ENCODE measurements at places on chromosomes 11 and 22.

DNA sequence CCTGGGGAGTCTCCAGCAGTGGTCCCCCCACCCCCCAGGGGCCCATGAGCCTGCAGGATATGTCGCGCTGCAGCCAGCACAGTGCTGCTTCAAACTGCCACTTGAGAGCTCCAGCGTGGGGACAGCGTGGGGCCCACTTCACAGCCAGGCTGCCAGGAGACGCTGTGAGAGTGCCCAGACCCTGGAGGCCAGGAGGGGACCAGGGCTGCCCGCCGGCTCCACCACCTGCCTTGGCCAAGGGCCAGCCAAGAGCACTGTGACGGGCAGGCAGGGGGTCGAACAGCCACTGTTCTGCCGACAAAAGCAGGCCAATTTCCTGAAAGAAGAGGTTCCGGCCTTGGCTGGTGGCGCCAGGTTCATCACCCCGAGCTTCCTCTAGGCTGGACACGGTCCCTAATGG is 60.2 kb downstream of the FLRT1 start:
- DNase-seq = peak; percentile 11

DNA sequence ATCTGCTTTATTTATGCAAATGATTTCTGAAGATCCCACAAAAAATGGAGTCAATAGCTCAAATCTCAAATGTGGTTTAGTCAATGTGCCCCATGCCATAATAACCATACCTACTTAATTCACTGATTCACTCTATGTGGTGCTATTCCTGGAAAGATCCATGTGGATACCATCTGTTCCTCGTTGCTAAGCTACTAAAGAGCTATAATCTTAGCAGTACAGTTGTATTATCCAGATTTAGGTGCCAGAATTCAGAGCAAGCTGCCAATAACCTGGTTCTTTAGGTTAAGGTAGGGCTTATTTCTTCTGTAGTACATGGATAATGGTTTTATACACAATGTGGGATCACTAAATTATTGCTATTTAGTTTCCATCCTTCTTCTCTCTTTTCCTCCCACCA is 974.7 kb upstream of the CCDC90B start:
- DNase-seq = no peak

DNA sequence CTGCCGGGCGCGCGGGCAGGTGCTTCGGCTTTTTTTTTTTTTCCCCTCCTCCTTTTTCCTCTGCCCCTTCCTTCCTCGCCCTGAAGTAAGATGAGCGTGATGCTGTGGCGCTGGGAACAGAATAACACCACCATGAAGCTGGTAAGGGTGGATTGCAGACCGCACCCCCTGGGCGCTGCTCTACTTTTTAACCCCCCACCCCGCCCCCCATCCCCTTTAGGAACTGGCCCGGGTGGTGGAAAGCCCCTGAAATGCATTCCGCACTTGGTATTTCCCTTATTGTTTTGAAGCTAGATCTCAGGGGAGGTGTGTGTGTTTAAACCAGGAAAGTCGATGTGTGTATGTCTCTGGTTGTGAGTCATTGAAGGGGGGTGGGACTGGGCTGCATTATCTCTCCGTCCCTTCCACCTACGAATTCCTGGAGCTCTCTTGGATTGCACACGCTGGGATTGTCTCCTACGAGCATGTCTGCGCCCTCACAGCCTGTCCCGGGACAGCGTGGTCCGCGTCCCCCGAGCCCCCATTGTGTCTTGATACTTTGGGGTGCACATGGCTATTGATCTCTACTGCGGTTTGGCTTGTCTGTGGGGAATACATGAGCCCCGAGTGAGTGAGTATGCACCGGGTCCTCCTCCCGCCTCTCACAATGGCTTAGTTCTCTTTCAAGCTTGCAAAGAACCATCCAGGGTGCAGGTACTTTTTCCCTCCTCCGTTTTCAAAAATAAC is 64.9 kb downstream of the NAV2 start:
- DNase-seq = no peak

- no peak for DNase-seq
Measured at GRCh38 chr11:18501629-18502028, 25.1 kb downstream of the TSG101 start.

DNA sequence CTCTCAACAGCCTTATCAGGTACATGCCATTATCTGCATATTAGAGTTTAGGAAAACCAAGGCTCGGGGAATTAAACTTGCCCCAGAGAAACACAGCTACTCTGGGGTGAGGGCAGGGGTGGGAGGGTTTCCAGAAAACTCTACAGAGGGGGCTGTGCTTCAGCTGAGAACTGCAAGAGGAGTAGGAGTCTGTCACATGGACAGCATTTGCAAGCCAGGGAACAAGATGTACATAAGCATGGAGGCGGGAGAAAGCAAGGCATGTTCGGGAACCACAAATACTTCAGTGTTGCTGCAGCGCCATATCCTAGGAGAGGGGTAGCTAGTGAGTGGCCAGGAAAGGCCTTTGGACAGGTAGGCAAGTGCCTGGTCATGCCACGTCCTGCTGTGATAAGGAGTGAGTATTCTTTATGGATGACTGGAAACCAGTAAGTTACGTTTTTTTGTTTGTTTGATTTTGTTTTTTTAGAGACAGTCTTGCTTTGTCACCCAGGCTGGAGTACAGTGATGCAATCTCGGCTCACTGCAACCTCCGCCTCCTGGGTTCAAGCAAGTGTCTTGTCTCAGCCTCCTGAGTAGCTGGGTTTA is 57.2 kb downstream of the GRAMD1B start:
- DNase-seq = no peak

DNA sequence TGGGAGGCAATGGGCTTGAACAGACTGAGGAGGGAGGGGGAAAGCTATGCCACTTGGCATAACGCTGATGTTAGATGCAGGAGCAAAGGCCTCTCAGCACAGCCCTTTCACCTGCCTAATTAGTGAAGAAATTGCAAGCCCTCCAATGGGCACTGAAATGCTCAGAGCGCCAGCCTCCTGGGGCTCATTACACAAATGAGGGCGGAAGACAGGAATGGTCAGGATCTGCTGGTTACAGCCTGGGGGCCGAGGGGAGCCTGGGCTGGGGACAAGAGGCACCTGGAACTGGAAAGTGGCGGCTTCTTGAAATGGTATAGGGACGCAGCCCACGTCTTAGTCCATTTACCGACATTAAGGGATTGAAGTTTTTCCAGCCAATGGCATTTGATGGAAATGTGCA is 50.2 kb upstream of the PLET1 start:
- no peak for DNase-seq

DNA sequence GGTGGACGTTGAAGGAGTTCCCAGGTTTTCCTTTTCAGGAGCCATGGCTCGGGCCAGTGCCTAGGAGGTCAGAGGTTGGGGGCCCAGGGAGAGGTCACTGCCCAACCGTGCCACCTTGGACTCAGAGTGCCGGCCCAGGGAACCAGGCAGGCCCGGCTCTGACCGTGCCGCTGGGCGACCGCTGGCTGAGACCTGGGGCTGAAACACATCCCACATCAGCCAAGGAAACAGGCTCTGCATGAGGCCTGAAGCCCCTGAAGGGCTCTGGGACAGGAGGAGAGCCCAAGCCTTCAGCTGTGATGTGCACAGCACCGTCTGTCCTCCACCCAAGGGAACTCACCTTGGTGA is 21.9 kb upstream of the RTN4R start:
- no peak for DNase-seq

DNA sequence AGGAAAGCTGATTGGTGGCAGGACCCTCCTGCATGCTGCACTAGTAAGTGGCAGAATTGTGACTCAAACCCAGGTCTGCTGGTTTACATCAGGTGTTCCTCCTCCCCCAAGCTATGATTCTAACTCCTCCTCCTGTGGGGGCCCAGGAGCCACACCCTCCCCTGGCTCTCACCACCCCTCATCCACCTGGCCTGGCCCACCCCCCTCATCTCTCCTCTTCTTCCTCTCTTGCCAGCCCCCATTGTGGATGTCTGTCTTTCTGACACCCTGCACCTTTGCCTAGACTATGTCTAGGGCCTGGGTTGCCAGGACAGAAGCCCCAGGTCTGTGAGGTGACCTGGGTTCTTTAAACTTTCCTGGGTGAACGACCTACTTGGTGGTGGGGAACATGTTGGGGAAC is 59.9 kb downstream of the GRIK4 start:
- DNase-seq = no peak

- DNase-seq = no peak
Measured at GRCh38 chr22:48647606-48648515, 1179.8 kb downstream of the BRD1 start.

GRCh38 chr11:58654908-58655296 is 32.4 kb downstream of the CNTF start:
- DNase-seq = no peak

GRCh38 chr11:100827934-100828661 is 141.0 kb downstream of the ARHGAP42 start:
- no peak for DNase-seq

DNA sequence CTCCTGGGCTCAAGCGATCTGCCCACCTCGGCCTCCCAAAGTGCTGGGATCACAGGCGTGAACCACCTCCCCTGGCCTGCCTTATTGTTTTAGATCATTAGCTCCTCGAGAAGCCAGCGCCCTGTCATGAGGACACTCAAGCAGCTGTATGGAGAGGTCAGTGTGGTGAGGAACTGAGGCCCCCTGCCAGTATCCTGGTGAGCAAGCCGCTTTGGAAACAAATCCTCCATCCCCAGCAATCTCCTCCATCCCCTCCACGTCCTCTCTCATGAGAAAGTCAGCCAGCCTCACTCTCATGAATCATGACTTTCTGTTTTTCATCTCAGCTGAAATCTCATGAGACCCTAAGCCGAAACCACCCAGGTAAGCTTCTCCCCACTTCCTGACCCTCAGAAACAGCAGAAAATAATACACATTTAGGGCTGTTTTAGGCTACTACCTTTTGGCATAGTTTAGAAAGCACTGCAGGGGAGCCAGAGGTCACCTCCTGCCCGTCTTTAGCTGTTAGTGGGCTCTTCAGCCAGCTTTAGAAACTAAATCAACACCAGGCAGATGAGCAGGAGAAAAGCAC is 56.0 kb downstream of the CTTN start:
- DNase-seq = no peak

- DNase-seq = no peak
Measured at GRCh38 chr22:16717699-16718558, 107.3 kb downstream of the XKR3 start.

- DNase-seq = no peak
Measured at GRCh38 chr22:23409976-23410375, 170.1 kb downstream of the IGLL1 start.

- no peak for DNase-seq
Measured at GRCh38 chr22:50439871-50440331, 34.9 kb downstream of the SBF1 start.

DNA sequence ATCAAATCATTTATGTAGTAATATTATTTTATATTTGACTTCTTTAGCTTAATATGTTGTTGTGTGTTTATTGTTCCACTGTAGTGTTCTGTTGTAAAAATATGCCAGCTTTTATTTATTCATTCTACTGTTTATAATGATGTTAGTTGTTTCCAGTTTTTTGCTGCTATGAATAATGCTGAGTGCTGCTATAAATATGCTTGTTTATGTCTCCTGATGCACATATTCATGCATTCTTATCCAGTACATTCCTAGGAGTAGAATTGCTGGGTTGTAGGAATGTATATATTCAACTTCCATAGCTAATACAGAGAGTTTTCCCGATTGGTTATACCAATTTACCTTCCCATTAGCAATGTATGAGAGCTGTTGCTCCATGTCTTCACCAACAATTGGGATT is 33.5 kb upstream of the RAB30 start:
- DNase-seq = no peak

DNA sequence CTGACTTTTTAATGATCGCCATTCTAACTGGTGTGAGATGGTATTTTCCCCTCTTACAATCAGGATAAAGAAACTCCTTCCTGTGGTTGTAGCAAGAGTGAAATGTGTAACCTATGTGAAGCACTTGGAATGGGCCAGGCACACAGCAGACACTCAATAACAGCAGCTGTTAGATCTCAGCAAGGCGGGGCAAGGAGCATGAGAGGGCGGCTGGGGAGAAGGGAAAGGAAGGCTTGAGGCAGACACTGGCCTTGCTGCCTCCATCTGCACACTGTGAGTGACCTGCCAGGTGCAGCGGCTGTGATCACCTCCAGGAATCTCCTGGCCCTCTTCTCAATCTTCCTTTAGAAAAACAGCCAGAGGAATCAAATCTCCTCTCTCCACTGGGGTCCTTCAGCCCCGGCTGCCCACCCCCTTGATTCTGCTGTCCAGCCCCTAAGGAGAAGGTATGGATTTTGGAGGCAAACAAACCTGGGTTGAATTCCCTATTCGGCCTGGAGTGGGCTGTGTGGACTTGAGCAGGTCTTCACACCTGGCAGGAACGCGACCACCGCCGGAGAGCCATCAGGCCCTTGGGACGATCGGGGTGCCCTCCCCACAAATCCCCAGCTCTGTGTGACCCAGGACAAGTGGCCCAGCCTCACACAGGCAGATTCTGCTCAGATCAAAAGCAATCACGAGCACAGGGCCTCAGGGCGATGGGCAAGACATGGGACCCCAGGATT is 49.0 kb downstream of the RPUSD4 start:
- DNase-seq = no peak

- peak; percentile 10 for DNase-seq
Measured at GRCh38 chr11:94732617-94733281, 35.4 kb upstream of the AMOTL1 start.

DNA sequence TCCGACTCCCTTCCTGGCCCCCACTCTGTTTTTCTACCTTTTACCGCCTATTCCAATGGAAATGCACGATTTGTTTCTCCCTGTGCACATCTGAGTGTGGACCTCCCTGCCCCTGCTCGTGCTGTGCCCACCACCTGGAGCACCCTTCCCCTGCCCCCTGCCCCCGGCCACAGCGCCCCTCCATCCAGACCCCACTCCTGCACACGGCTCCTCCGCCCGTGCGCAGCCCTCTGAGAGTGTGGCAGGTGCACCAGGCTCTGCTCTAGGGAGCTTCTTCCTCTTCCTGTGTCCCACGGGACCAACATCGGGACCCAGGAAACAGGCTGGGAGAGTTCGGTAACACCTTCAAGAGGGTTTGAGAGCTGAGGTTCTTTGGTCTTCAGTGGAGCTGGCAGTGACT is 62.9 kb downstream of the LRP5 start:
- no peak for DNase-seq

DNA sequence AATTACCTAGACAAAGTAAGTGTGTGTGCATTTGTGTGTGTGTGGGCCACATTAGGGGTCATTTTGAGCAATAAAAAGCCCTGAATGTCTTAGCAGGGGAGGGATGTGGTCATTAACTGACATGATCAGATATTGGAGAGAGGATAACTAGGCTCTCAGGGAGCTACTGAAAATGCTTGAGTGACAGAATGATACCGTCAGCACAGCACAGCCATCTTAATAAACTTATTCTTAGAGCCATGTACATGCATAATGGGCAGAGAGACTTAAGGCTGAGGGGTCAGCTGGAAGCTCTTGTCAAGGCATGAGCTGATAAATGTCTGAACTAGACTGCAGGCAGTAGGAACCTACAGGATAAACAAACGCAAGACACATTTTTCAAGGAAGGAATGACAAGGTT is 239.1 kb upstream of the NCAM1 start:
- no peak for DNase-seq
